ENCODE measurements at places on chromosomes 7 and 10.

DNA sequence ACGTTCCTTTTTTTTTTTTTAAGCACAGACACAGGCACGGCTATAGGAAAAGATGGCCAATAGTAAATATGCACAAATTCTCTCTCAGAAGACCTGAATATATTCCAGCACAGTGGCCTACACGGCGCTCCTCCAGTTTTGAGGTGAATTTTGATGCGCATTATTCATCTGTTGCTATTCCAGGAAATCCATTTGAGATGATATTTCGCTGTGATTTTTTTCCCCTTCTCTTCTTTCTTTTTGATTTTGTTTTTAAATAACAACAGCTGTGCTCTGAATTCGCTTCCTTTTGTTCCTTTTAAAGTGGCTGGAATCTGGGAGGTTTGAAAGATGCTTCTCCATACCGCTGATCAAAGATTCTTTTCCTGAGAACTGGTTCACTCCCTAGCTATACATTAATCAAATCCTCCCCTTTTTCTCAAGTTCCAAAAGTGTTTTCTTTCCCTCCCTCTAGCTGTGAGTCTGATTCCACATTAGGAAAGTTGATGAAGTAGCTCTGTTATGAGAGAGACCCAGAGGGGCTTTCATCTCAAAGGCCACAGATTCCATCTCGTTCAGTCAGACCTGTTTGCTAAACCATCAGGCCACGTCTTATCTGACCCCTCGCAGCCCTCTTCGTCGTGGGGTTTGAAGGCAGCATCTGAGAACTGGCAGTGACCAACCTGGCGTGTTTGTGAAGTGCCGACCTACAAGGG, 602.7 kb upstream of the NRP1 start:
- DNase-seq: no peak

GRCh38 chr7:68476966-68477365, 1121.3 kb upstream of the AUTS2 start:
- DNase-seq: no peak

DNA sequence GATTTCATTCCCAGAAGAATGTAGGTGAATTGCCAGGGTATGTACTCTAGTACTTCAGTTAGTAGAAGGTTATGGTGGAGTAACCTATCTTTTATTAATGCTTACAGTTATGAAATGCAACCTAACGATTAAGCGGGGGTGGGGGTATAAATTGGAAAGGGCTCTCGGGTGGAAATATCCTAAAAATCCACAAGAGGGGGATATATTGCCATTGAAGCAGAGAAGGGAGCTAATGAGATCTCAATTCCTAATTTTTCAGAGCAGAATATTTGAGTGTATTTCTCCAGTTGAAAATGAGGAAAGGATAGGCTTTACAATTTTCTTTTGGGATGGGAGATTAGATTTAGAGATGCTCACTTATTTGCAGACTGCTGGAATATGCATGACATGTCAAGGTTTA, 90.8 kb downstream of the DNAJB9 start:
- no peak for DNase-seq

GRCh38 chr7:40680657-40681056, 545.9 kb downstream of the SUGCT start:
- DNase-seq: no peak

DNA sequence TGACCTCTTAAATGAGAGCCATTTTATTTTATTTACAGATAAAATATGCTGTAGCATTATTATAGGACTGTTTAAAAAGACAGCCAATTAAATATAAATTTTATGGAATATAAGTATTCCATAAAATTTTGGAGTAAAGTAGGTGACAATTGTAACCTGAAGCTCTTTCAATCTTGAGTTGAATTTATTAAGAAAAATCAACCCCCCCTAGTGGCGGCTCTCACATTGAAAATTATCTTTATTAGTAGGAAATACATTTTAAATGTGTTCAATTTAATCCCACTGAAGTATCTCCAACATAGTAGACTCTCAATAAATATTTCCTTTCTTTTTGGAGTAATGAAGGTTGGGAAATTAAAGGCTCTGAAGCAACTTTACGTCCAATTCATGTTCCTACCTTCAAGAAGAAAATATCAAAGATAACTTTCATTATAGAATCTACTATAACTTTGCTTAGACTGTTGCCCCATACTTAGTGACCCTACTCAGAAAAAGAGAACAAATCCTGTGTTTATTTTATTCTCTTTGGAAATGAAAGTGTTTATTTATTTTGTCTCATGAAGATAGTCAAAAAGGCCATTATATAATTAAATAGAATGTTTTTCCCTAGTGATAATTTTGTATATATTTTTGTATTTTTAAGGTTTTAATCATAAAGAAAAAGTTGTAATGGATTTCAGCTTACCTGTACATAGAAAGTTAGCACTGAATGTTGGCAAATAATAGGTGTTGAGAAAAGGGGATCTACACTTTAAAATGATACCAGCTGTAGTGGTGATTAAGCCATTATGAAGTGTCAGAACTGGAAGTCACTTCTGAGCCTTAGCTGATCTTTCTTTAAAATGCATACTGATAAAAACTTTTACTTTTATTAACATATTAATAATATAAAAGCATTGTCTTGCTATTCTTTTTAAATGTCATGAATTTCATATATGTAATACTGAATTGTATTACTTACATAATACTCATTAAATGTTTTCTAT, 3.3 kb downstream of the AHR start:
- DNase-seq: no peak

GRCh38 chr10:4285121-4285520, 500.1 kb upstream of the KLF6 start:
- DNase-seq: no peak

GRCh38 chr7:127578036-127578684, 7.2 kb downstream of the GCC1 start:
- DNase-seq: no peak

DNA sequence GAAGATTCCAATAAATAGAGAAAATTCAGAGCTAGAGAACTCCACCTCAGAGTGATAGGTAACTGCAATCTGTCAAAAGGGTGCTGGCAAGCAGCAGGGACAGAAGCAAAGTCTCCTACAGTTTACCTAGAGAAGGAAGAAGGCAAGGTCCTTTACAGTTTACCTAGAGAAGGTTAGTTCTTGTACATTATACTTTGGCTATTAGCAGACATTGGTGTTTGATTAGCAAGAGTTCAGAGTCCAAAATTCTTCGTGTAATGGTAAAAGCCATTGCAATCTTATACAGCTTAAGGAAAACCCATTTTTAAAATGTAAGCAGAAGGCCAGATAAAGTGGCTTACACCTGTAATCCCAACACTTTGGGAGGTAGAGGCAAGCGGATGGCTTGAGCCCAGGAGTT, 45.9 kb downstream of the SLC25A13 start:
- DNase-seq: no peak

DNA sequence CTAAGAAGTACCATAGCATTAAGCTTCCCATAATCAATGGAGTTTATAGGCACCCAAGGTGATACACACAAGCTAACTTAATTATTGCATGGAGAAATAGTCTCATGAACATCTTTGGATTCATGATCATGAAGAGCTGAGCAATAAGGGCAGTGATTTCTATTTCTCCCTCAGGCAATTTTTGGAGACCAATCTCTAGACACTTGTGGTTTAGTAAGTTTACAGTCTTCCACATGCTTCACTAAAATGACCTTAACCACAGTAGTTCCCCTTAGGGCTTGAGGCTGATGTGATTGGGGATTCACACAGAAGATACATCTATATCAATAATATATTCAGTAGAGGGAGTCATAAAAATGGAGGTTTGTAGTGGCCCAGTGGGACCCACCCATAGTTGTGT, 241.2 kb downstream of the CCDC7 start:
- DNase-seq: no peak

- no peak for DNase-seq
Measured at GRCh38 chr7:134892963-134893362, 93.3 kb upstream of the AGBL3 start.

- no peak for DNase-seq
Measured at GRCh38 chr7:2287745-2288144, 26.5 kb downstream of the SNX8 start.

GRCh38 chr7:149725916-149726315, 47.5 kb downstream of the ZNF467 start:
- DNase-seq: no peak

- DNase-seq: no peak
Measured at GRCh38 chr10:69101451-69102095, 13.7 kb downstream of the SRGN start.

- no peak for DNase-seq
Measured at GRCh38 chr7:1956141-1956540, 276.6 kb downstream of the MAD1L1 start.

DNA sequence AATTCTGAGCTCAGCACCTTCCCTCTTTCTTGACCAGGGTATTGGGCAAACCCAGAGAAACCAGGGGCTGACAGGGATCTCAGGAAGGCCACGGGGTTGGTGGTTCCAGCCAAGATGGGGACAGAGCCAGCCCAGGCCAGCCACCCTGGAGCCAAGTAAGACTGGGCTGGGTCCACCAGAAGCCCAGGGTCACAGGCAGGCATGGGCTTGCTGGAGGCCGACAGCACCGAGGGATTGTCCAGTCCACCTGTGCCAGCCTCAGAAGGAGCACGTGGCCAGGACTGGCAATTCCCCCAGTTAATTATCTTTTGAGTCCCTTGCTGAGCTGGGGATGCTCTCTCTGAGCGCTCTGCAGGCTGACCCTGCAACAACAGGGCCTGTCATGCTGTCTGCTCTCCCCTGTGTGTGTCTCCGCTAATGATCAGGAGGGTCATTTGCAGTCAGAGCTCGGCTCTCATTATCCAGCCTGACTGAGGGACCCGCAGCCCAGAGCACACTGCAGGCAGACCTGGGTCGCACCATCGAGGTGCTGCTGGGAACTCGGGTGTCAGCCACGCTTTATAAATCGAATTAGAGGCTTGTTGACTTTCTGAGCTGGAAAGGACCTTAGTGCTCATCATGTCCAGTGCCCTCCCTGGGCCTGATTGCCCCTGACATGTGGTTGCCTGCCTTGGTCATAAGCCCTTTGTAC, 69.5 kb upstream of the PPIF start:
- no peak for DNase-seq

DNA sequence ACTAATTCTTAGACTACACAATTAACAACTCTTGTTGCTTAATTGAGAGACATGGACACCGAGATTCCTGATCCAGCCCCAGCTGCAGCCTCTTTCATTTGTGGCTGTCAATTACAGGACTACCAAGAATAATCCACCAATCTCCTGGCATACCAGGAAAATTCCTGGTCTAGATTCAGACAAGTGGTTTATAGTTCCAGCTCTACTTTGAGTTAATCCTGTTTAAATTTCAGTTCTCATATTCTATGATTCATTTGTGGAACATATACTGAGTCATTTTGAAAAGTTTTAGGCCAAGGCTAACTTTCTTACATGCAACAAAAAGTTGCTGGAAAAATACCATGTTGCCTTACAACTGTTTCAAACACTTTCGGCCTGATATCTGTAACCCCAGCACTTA, 253.5 kb downstream of the MAGI2 start:
- DNase-seq: no peak

GRCh38 chr10:96168546-96168945, 38.4 kb downstream of the ZNF518A start:
- no peak for DNase-seq

DNA sequence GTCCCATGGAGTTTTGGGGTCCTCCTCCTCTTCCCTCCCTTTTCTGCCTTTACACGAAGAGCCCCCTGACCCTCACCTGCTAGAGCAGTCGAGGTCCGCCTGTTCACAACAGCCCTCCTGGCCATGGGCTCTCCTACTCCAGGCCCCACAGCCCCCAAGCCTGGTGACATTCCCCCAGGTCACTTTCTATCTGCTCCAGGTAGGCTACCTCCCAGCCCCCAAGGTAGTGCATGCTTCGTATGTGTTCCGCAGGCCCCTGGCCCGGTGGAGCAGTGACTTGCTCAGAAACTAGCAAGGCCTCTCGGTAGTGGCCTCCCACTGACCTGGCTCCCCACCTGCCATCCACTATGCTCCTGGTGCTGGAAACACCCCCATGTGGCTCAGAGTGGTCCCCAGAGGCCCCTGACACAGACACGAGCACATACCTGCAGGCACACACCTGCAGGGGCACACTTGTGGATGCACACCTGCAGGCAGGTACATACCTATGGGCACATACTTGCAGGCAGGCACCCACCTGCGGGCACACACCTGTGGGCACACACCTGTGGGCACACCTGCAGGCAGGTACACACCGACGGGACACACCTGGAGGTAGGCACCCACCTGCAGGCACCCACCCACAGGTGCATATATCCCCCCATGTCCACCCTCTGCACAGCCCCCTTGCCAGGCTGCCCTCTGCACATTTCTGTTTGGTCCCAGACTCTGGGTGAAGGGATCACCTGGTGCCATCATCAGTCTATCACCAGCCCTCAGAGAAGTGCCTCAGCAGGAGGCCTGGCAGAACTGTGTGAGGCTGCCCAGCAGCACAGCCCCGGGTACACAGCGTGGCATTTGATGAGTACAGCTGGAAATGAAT, 322.5 kb downstream of the PTPRN2 start:
- DNase-seq: no peak

GRCh38 chr7:464454-465401, 54.9 kb downstream of the PDGFA start:
- DNase-seq: no peak

DNA sequence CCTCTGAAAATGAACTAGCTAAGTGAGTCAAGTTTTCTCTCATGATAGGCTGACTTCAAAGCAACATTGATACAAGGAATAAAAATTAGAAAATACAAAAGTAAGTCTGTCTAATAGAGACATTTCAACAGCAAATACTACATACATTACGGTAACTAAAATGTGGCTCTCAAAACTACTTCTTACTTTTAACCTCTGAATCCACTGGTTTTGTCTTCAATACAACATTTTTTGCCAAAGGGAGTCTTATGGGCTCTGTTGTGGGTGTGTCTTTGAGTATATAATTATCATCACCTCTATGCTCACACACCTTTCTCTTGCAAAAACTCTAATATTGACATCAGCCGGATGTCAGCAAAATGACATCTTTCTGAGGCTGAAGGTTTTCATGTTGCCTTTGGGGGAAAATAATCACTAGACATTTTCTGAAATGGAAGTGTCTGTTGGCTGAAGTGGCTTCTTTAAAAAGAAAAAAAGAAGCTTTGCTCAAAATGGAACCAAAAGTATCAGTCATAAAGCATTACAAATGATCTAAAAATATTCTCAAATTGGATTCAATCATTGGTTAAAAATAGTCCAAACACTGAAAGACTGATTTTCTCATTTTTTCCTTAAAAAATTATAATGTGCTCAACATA, 41.8 kb upstream of the FAM133B start:
- no peak for DNase-seq

DNA sequence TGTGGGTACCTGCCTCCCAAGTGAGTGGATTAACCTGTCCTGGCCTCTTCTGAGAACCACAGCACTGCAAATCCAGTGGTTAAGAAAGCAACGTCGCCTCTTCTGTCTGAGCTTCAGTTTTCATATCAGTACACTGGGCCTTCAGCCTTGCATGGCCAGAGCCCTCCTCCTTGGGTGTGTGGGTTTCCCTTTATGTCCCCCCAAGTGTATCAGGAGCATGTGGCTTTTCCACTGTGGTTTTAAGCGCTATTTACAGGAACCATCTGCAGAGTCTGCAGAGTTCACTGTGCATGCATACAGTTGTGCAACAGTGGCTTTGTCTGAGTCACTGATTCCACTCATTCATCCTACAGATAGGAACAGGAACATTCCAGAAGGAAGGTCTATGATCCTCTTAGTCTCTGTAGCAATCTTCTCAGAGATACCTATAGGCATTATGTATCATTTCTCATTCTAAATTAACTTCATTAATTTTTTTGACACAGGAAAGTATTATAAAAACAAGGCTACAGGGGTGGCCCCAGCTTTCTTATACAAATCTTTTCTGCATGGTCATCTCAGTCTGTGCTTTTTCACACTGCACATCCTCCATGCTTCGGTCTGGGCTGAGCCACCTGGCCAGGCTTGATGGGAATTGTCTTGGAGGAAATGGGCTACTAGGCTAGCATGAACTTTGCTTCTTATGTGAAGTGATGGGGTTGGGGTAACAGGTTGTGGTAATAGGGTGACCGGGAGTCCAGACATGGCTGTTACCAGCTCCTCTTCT, 17.1 kb downstream of the MBL2 start:
- DNase-seq: no peak

Measured in T-helper 2 cell treated with Interferon-gamma antibody and Interleukin-4, amounts not matched to agents 5 μg/mL and 100 μg/mL, for 36 hours (primary cell).